ENCODE measurements at places on chromosomes 7 and 10. TPM values are rescaled to one million over a fixed set of nuclear protein-coding genes. Genes with fewer than 3 reads are reported as not detected.

SPDYE8 gene
- not detected for total RNA-seq

HSPA12A gene
- total RNA-seq: 26.6 TPM

SLC26A3 gene
- not detected for total RNA-seq

OIT3 gene
- not detected for total RNA-seq

CCDC71L gene
- 7.8 TPM for total RNA-seq

ABCC2 gene
- total RNA-seq: 1.6 TPM

CLIP2 gene
- 34.4 TPM for total RNA-seq

SEC31B gene
- total RNA-seq: 12.6 TPM

DNA sequence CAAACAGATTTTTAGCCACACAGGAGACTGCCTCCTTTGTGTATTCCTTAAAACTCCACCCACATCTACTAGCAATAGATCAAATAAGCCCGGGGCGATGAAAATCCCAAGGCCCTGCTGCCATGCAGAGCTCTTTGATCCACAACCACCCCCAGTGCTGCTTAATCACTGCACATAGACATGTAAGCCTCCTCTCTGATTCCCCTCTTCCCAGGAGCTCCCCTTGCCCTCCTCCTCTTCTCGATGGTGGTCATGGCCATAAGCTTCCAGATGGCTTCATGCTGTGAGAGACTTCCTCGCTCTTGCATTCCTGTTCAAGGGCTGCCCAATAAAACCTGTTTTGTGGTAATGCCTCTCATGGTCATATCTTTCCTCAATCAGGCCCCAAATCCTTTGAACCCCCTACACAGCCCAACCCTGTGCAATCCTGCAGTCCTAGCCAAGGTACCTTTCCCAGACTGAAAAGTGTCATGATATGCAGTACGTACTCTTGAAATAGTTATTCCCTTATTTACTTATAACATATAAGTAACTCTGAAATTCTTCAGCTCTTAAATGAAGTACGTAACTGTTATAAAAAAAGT lies 158.5 kb downstream of the CACNA2D1 start:
- no peak for DNase-seq

- DNase-seq: no peak
Measured at GRCh38 chr7:106736508-106737201, 75.7 kb upstream of the CCDC71L start.

GRCh38 chr7:143495851-143496250 lies 18.2 kb downstream of the TAS2R41 start:
- DNase-seq: no peak

GRCh38 chr10:1116696-1117280 lies 60.6 kb downstream of the WDR37 start:
- no peak for DNase-seq

- no peak for DNase-seq
Measured at GRCh38 chr7:22660293-22660692, 66.7 kb upstream of the IL6 start.

DNA sequence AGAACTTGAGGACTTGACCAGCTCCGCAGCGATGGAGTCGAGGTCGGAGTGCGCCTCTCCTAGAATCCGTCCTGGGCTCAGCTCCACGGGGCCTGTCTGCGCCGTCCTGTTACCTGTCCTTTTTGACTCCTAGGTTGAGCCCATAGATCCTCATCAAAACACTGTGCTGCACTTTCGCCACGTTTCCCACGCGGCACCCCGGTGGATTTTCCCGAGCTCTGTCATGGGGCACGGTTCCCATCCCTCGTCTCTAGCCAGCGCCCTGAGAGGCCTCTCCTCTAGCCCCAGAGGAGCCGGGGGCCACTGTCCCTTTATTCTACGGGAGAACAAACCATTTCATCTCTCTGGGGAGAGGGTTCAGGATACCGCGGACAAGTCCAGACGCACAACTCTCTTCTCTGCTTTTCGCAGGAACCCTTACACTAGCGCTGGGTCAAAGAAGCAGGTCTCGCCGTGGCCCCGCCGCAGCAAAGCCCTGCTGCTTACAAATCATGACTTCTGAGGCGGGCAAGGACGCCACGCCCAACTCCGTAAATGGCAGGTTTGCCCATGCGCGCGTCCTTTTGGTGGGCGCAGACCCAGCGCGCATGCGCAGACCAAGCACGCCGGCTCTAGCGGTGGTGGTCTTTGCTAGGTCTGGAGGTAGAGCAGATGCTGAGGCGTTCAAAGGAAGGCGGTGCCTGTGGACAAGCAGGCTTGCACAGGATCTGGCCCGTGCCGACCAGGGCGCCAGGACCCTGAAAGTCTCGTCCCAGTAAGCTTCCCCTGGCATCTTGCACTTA lies 10.3 kb upstream of the ANKRD7 start:
- DNase-seq: peak; percentile 75

DNA sequence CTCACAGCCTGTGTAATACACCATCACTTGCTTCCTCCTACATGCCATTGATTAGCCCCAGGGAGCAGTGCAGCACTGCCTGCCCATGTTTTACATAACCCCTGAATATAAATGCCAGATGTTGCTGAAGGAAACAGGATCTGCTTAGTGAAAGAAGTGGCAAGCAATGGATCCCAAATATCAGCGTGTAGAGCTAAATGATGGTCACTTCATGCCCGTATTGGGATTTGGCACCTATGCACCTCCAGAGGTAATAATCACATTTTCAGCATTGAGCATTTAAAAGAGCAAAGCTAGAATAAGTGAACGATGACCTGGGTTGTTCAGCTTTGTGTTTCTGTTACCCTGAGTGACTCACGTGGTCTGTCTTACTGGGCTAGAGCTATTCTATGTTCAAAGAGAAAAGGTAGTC lies at the start of gene AKR1C4:
TSS of gene AKR1C4 (plus strand) at position 136 of the 412 bp plus-strand sequence. CDS start at position 167, 31 bp downstream.
- DNase-seq: no peak

DNA sequence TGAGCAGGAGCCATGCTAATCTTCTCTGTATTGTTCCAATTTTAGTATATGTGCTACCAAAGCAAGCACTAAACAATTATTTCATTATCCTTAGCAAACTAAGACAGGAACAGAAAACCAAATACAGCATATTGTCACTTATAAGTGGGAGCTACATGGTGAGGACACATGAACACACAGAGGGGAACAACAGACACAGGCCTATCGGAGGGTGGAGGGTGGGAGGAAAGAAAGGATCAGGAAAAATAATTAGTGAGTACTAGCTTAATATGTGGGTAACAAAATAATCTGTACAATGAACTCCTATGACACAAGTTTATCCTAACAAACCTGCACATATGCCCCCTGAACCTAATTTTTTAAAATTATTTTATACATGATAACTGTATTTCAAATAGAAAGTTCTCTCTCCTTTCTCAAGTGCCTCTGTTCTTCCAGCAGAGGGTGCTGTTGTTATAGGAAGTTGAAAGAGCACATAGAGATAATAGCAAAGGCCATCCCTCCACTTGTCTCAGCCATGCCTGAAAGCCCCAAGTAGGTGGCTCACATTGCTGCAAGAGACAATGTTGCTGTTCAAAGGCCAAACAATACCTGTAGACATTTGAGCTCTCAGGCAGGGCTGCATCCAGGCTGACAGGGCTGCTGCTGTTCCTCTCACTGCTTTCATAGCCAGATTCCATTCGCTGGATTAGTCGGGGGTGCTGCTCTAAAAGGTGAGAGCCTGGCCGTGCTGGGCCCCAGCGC lies 33.4 kb upstream of the PPP3CB start:
- no peak for DNase-seq

DNA sequence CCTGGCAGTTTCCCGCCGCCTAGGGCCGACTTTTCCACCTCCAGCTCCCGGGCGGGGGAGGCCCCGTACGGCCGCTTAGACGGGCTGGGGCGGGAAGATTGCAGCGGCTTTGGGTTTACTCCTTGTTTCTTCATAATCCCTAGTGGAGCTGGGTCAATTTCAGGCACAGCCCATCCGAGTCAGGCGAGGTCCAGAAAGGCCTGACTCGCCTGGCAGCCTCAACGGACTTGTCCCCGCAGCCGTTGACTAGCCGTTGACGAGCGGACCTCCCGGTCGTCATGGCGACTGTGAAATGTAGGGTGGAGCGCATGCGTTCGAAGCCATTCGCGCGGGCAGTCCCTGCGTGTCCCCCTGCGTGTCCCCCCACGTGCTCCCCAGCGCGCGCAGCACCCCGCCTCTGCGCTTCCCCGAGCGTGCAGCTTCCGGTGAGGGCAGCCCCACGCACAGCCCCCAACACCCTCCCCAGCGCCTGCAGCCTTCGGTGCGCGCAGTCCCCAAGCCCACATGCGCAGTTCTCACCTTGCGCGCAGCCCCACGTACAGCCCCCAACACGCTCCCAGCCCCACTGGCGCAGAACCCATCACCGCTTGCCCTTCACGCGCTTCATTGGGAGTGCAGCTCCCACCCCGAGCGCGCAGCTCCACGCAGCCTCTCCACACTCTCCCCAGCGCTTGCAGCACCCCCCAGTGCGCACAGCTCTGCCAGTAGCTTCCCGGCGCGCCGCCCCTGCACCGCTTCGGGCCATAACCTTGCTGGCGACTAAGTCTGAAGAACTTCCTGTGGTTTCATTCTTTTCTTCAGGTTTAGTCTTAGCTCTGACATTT lies 67.8 kb downstream of the TBX20 start:
- DNase-seq: no peak

GRCh38 chr7:119999738-120000475 lies 273.1 kb upstream of the KCND2 start:
- no peak for DNase-seq

DNA sequence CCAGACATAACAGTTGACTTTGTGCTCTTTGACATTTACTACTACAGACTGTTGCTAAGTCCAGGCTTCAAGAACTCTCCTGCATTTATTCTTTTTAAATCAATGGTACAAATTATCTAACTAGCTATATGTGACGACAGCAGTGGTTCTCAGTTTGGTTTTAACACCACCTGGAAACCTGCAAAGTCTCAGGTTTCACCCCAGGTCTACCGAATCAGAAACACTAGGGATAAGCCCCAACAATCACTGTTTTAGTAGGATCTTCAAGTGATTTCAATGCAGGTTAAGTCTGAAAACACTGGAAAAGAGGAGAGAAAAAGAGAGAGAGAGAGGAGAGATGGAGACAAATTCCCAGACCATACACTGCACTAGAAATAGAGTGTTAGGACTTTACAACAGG lies 519.0 kb downstream of the PCDH15 start:
- DNase-seq: no peak

- DNase-seq: peak; percentile 76
Measured at GRCh38 chr10:42962110-42962901, 114.6 kb upstream of the RET start.

DNA sequence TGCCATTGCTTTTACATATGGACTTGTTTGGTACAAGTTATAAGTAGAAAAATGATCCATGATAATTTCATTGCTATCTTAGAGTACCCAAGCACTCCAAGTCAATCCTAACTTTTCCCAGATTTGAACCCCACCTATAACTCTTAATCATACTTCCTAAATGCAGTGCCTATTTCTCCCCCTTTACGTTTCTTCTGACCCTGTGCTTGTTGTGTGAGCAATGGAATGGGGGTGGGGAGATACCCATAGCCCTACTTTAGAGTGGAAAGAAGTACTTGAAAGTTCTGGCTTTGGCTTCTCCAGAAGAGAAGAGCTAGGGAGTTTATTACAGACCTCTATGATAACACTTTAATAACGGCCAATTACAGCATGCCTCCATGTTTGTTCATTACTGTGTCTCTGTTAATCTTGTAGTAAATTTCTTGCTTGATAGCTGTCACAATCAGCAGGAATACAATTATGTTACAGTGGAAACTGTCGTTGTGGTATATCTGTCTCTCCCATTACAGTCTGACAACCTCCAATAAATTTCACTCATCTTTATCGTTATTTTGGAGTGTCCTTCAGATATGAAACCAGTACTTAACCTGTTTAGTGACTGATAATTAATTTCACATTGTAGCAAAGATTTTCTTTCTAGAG lies 34.0 kb downstream of the CNPY1 start:
- DNase-seq: no peak

DNA sequence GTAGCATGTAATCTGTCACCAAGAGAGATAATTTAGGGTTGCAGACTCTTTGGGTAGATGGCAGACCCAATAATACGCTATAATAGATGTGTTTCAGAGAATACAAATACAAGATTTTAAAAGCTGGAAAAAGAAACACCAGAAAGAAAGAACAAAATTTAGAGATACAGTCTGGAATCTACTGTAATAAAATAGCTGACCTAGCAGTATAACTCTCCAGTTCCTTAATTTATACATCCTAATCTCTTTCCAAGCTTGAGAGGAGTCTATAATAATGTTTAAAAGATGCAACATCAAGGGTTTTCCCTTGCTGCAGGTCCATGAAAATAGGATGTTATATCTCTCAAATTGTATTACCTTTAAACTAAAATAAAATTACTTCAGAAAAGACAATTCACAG lies 27.2 kb upstream of the GPR22 start:
- no peak for DNase-seq

DNA sequence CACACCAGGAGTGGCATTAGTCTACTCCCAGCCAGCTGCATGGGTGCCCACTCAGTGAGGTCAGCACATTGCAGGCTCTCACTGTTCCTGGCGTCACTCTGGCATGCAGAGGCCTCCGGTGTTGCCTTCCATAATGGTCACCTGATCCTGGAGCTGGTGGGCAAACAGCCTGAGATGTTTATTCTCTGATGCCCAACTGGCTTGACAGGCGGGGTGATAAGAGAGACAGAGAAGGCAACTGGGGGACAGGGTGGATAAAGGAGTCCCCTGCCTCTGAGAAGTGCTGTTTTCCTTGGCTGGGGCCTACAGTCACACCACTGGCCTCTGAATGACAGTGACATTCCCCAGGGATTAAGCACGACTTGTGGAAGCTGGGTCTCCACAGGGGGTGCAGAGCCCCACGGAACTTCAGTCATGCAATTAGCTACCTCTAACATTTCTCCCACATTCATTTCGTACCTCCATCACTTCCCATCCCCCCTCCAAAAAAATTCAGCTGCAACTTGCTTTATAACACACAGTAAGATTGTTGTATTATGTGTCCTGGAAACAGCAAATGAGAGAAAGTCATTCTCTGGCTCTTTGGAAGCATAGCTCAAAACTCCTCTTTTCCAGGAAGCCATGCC lies 7.1 kb upstream of the RBM20 start:
- DNase-seq: no peak

DNA sequence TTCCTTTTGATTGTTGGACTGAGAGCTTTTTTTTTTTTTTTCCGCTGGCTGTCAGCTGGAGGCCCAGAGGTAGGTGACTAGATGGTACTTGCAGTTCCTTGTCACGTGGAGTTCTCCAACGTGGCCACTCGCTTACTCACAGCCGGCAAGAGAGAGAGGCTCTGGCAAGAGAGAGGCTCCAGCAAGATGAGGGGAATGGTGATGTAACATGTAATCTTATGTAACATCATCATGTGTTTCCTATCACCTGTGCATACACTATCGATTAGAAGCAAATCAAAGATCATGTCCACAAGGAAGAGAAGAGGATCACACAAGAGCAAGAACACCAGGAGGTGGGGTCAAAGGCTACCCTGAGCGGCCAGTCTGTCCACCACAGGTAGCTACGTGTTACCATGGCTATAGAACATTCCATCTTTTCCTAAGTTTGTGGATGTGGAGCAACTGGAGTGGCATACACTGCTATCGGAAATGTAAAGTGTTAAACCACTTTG lies 4.0 kb upstream of the BORCS7 start:
- DNase-seq: no peak

DNA sequence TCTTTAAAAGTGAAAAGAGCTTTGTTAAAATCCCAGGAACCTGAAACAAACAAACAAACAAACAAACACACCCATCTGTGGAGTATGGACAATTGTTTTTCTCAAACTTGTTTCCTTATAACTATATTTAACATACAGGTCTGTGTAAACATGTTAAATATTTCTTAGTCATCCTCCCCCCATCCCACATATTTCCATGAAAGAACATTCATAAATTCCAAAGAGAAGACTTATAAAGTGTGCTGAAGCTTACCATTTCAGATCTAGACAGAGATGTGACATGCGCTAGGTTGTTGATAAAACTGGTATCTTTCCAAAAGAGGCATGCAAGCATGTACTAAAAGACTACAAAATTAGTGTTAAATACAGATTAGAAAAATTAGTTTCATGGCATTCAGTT lies 6.5 kb downstream of the FKBP14 start:
- DNase-seq: no peak

All from suprapubic skin (tissue), 4 donors.